ENCODE measurements at places on chromosomes 12 and 14.
A peak's percentile ranks its signal among the peaks of the same experiment; 100 is the strongest.

DNA sequence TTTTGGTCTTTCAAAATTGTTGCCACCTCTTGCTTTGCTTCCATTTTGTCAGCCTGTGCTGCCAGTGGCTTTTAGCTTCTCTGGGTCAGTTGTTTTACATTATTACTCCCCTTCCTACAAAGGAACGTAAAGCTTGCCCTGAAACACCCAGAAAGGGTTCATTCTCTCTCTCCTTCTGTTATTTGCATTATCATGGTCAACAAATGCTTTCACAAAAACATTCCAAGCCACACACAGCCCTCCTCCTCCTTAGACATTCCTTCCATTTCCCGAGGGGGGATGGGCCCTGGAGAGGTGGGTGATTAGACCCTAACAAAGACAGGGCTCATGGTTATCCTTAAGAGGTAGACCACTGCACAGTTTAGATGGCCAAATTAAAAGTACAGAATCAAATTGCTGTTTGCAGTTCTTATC lies 60.4 kb upstream of the SINHCAF start:
- no peak for DNase-seq

- DNase-seq = no peak
These were observed 3.2 kb upstream of the VSIG10 start for GRCh38 chr12:118107011-118107410.

GRCh38 chr14:90614696-90615516 lies 201.3 kb downstream of the TTC7B start:
- no peak for DNase-seq

- no peak for DNase-seq
These were observed 28.7 kb upstream of the CPNE8 start for GRCh38 chr12:38934078-38934584.

DNA sequence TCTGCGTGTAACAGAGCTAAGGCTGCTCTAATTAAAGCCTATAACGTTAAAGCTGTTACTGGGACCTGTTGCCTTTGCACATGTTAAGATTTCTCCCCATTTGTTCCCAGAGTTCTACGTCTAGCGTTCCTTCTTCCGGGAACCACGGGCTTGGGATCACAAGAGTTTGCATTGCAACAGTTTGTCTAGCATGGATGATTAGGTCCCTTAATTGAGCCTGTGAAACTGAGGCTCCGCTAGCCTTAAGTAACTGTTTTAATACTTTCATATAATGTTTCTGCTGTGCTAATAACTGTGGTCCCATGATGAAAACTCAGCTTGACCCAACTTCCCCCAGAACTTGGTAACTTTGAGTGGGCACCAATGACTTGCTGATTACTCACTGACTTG lies 16.7 kb upstream of the LYZ start:
- no peak for DNase-seq

DNA sequence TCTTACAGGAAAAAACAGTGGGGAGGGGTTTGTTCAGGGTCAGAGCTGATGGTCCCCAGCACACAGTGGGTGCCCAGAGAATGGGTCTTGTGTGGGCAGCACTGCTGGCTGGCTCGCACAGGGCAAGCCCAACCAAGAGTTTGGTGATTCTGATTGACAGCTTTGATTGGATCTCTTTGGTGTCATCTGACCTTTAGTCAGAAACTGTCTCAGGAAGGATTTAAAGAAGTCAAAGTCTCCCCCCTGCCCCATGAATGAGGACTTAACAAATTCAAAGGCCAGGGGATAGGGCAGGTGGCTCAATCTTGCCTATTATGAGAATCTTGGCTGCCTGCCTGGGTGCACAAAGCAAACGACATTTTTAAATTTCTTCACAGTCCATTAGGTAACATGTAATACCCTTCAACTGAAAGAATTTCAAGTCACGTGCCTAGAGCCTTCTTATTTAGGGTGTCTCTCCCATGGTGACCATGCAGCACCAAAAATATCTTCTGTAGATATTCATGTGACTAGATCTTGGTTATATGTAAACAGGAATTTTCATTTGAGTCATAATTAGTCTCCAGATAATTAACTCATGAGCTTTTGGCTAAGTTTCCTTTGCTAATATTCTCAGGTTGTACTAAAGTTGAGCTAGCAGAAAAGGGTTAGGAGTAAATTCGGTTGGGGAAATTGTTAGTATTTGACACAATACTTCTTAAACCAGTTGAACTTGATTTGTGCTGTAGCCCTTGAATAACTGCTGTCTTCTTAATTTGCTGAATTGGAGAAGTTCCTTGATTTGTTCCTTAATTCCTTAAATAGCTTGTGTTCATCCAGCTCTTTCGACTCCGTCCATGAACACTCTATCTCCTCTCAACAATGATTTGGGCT lies 54.5 kb upstream of the HECTD1 start:
- no peak for DNase-seq

GRCh38 chr12:48956279-48957140 lies 777 bp downstream of the ARF3 start:
- peak; percentile 90 for DNase-seq

DNA sequence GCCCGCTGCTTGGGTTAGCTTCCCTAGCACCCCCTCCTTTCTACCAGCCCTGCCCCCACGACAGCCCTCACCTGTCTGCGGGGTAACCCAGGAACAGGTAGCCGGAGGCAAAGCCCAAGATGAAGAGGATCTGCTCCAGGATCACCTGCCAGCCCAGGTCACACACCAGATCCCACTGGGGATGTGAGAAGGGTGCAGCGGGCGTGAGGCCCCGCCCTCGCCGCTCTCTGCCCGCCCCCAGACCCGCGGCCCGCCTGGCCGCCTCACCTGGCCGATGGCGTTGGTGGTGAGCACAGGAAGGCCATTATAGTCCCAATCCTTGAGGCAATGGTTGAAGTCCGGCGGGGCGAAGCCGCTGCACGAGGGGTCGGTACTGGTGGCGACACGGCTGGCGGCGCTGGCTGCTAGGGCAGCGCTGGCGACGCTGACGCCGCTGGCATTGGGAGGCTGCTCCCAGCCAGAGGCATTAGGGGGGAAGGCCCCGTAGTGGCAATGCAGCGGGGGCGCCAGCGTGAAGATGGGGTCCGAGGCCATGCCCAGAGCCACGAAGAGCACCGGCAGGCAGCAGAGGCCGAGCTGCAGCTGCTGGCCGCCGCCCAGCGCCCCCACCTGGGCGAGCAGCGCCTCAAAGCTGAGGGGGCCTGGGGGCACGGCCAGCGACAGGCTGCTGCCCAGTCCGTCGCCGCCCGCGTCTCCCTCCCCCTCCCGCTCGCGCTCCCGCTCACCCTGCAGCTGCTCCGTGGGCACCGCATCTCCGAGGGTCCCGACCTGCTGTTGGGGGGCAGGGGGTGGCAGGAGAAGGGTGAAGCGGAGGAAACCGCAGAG lies 794 bp downstream of the SLC22A17 start:
- no peak for DNase-seq

DNA sequence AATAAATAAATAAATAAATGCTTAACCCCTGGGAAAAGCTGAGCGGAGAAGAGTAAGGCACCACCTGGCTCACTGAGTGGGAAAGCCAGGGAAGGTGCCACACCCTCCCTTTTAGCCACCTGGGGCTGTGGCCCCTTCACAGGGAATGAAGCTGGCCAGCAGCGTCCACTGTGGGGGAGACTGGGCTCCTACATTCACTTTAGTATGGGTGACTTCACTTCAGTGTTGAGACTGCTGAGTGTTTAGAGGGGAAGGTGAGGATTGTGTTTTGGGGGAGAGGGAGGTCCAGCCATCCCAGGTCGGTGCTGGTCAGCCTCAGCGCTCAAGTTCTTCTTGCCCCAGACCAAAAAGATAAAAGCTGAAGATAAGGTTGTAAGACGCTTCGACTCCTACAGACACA lies 1.6 kb downstream of the NAB2 start:
- DNase-seq = no peak

DNA sequence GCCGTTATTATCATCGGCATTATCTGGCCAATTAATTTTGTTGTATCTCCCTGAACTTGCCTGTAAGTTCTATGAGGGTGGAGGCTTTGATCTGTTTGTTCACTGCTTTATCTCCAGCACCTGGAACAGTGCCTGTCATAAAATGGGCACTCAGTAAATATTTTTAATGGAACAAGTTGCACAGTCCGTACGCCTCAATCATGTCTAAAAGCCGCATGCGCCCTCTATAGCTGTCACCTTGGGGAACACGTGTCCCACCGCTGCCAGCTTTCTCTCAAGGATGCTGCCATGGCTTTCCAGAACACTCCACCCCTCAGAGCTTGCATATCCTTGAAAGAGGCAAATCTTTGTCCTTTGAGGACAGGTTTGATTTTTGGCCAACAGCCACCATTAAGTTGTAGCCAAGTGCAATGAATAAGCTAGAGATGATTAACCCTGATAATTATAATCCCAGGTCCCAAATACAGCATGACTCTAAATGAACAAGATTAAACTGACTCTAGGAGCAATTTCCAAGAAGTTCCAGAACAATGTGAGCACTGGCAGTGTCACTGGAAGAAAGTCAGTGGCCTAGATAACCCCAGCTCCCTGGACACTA lies 55.1 kb downstream of the ERH start:
- no peak for DNase-seq

DNA sequence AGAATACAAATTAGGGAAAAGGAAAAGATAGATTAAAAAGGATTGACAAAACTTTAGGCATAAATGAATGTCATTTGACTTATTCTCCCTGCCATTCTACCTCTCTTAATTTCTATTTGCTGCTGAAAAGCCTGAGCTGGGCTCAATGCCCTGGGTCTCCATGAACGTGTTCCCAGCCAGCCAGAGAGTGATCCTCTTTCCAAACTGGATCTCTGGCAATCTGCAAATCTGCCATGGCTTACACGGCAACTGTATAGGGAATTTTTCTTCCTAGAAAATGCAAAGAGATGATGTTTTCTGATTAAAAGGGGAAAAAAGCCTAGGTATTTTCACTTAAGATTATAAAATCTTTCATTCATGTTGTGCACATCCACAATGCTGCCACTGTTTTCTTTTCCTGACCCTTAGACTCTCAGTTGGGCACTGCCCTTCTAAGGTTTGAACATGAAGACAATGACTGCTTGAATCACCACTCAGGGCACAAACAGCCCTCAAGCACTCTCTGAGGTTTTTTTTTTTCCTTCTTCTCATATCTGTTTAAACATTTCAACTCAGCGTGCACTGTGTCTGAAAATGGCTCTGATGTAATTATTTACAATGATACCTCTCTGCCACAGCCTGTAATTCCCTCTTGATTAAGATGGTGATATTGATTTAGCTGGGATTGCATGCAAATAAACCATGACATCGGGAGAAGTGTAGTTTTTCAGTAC lies 60.3 kb downstream of the DACT1 start:
- DNase-seq = peak; percentile 70

GRCh38 chr12:89051065-89051677 lies 301.1 kb downstream of the DUSP6 start:
- DNase-seq = peak; percentile 21

DNA sequence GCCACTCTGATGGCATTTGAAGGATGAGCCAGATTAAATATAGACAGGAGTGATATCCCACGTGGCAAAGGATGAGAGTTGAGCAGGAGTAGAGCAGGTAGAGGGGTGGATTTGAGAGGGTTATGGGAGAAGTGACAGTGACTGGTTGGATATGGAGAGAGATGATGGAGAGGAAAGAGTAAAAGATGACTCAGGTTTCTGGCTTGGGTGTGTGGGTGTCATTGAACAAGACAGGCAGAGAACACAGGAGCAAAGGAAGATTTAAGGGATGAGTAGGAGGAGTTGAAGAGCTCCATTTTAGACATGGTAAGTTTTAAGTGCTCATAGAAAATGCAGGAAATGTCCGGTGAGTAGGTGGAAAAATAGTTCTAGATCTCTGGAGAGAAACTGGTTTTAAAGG lies 136.9 kb downstream of the EGLN3 start:
- DNase-seq = no peak

DNA sequence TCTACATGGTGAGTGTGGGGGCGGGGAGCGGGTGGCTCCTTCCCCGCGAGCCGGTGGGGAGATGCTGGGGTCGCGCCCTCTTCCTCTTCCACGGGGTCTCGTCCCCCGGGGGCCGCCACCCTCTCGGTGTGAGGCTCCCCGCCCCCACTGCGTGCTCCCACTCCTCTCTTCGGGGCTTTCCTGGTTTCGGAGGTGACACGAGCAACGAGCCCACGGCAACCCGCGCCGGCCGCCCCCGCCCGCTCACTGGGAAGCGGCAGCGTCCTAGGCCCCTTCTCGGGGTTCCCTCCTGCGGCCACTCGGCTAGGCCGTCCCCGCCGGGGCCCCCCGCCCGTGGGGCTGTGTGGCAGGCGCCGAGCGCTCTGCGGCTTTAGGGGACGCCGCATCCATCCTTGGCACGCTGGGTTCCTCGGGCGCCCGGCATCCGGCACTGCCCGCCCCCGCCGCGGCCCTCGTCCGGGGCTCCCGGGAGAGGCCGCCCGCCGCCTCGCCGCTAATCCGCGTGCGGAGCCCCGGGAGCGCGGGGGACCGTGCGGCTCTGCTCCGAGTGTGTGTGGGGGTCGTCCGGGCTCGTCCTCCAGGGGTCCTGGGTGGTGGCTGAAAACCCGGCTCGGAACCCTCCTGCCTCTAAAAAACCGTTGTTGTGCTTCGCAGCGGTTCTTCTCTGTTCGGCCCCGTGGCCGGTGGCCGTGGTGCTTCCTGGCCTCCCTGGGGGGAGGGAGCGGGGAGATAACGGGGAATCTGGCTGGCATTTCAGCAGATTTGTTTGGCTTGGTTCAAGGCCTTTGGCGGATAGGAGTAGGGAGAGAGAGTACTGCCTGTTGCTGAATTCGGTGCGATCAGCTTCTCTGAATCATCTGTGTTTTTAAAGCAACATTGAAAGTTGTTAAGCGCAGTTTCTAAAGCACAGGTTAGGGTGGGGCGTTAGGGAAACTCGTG lies 1.0 kb downstream of the PCNX1 start:
- no peak for DNase-seq

- no peak for DNase-seq
These were observed 198.7 kb upstream of the DCN start for GRCh38 chr12:91381309-91381804.

DNA sequence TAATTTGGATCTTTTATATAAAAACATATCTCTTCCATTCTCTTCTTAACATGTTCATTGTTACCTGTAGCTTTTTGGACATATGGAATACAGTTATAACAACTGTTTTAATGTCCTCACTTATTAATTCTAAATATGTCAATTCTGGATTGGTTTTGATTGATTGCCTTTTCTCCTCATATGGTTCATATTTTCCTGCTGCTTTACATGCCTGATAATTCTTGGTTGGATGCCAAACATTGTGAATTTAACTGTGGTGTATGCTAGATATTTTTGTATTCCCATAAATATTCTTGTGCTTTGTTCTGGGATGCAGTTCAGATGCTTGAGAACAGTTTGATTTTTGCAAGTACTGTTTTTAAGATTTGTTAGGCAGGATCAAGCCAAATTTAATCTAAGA lies 10.8 kb downstream of the C14orf132 start:
- no peak for DNase-seq

- no peak for DNase-seq
These were observed 27.9 kb upstream of the CCNT1 start for GRCh38 chr12:48744251-48745008.

GRCh38 chr14:78292003-78292402 lies 121.8 kb downstream of the NRXN3 start:
- DNase-seq = no peak

- no peak for DNase-seq
These were observed 98.6 kb upstream of the FKBP4 start for GRCh38 chr12:2696136-2696535.

All from NCI-H187 (cell line).